Islet precursor cell (in vitro differentiated cells): ENCODE measurements at places on chromosomes 4 and X.

DNA sequence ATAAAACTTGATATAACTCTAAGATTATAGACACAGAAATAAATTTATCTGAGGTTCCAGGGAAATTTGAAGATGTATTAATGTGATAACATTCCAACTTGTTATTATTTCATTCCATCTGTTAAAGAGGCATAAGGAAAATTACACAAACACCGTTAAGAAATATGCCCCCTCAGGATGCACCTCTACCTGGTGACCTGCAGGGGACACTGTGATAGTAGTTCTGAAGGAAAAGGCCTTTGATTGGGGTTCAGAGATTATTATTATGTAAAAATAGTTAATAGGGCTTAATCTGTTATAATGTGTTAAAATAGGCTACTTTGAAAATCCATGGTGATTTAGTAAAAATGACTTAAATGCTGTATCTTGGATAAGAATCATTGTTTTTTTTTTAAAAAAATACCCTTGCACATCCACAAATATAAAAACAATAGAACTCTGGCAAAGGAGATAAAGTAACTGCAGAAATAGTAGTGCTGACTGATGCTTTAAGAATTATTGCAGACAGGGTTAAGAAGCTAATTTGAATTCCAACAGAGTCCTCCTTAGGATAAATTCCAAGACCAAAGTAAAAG is 6.1 kb upstream of the ABRAXAS1 start:
- no peak for DNase-seq

DNA sequence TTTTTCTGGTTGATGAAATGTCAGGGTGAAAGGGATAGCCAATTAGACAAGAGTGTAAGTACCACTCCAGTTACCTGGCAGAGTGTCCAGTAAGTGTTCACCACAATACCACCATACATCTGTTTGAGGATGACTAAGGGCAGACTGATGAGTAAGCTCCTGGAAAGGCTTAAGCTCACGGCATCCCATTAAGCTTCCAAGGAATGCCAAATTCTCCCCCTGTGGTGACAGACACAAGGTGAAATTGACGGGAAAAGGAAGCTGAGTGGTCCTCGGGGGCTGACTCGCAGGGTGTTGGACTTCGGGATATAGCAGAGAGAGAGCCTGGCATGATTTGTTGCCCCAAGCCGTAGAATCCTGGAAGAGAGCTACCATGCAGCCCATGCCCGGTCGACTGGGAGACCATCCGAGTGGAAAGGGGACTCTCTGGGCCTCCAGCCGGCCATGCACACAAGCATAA is 7.6 kb upstream of the BST1 start:
- DNase-seq = peak; percentile 98

DNA sequence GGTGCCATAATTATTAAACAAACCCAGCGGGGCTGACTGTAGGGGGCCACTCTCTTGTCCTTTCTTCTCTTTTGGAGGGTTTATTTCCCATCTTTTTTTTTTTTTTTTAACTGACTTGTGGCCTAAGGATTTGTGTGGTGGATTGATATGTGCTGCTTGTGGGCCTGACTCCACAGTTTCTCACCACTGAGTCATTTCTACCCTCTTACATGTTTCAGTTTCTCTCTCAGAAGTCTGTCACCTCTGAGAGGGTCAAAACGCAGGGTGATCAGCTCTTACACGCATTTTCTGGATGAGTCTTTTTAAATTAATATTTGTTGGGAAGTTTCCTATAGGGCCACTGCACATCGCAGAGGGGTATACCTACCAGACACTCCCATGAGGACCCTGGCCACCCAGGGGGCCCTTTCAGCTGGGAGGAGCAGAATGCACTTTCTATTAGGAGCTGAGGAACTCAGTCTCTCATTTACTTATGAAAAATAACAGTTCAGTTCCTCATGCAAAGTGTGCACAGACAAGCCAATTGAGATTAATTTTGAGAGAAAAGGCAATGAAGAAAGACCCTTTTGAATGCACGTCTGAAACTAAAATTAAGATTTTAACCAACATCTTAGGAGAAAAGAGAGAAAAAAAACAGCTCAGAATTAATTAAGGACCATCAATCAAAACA is 407.9 kb downstream of the TECRL start:
- DNase-seq = no peak

DNA sequence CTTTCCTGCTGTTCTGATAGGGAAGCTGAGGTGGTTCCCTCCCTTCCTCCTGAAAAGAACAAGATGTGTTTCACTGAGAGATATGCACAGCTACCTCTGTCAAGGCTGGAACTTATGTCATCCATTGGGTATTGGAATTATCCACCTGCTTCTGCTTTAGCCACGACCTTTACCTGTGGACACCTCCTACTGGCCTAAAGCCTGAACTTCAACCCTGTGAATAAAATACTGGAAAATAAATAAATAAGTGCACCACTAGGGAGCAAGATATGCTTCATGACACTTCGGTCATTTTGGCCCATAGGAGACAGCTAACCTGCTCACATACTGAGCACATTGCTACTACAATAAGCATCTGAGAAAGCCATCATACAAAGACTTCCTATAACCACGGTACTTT is 419.9 kb upstream of the NWD2 start:
- no peak for DNase-seq

DNA sequence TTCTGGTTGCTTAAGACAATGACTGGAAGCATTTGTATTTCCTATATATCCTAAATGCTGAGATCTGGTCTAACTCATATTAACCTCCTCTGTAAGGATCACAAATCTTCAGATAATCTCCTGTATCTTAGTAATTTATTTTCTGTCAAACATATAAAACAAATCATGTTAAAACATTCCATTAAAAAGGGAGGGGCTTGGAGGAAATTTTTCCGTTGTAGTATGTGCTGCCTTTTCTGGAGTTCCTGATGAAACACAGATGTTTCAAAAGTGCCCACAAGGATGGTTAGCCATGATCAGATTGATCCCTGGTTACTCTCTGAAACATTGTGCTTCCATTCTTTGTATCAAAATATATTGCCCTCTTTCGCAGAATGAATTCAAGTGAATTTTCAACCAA is 182.1 kb downstream of the TENM3 start:
- DNase-seq = no peak

- no peak for DNase-seq
Observed at GRCh38 chrX:11768039-11768438, 10.0 kb downstream of the MSL3 start.

GRCh38 chr4:8378101-8378724 is 62.3 kb downstream of the ACOX3 start:
- no peak for DNase-seq

DNA sequence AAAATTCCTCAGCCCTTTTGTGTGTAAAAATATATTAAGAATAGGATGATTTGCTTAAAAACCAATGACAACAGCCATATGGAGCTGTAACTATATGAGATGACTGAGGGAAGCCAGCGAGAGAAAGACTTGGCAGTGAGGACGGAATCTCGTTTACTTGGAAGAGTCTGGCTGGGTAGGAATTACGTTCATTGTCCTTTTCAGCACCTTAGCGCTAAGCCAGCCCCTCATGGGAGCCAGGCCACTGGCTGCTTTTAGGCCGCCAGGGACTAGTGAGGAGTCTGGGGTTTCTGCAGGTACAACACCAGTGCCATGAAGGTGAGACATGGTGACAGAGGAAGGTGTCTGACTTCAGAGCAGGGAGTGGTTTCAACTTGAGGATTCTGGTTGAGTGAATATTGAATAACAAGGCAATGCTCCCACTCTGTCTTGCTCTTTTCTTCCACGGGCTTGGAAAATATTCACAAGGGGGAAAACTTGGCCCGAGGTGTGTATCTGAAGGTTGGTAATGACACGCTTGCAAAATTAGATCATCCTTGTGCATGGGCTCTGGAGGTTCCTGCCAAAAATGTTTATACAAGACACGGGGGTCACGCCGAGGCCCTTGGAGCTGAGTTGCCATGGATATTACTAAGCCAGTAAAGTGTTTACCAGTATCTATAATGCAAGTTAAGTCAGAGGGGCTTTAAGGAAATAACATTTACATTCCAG is 17.4 kb downstream of the KLF3 start:
- no peak for DNase-seq

GRCh38 chr4:74751247-74751646 is 43.1 kb downstream of the BTC start:
- DNase-seq = no peak

DNA sequence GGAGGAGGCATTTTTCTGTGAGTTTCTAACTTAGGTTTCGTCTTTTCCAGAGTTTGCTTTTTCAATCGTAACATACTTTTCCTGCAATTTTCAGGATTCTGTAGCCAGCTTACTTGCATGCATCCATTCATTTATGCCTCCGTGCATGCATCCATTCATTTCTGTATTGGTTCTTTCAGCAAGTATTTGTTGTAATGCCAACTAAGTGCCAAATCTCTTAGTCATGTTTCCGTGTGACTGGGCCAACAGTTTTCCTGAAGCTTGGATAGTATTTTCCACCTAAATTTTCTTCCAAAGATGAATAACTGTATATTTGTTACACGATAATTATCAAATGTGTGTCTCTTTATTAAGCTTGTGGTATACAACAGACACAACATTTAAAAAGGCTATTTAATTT is 41.5 kb downstream of the CBLL2 start:
- no peak for DNase-seq

GRCh38 chrX:85326234-85327059 is 53.0 kb downstream of the POF1B start:
- no peak for DNase-seq

GRCh38 chr4:81314196-81314896 is 99.3 kb upstream of the PRKG2 start:
- DNase-seq = no peak

GRCh38 chrX:154040307-154040756 is 20.6 kb upstream of the IRAK1 start:
- no peak for DNase-seq

DNA sequence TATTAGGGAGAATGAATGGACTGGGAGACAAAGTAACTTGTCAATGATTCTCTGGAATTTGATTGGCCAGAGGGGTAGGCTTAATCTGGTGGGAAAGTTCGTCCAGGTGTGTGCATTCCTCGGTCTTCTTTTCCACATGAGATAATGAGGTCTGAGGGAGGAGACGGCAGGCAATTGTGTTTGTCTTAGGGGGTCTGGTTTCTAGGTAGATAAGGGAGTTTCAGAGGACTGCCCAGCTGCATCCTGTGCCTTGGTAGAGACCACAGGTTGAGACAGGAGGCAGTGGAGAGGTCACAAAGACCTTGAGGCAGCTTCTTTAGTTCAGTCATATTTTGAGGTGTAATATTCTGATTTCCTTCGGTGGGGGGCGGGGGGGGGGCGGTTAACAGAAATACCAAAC is 4.3 kb downstream of the MGST2 start:
- DNase-seq = peak; percentile 58

GRCh38 chr4:36310216-36310615 is 28.8 kb downstream of the DTHD1 start:
- no peak for DNase-seq

DNA sequence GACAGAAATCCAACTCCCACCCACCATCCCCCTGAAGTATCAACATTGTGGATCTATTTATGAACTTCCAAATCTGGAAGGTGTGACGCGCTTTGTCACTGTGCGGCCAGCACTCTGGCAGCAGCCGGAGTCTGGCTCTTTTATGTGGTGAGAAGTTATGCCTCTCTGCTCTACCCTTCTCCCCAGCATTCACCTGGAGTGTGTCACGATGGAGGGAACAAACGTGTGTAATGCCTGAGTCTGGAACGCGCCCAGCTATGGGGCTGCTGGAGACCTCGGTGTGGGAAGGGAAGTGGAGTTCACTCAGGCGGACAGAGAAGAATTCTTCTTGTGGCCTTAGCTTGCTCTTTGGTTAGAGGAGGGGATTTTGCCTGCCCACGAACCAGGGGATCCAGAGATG is 222.1 kb upstream of the RPL34 start:
- peak; percentile 85 for DNase-seq

DNA sequence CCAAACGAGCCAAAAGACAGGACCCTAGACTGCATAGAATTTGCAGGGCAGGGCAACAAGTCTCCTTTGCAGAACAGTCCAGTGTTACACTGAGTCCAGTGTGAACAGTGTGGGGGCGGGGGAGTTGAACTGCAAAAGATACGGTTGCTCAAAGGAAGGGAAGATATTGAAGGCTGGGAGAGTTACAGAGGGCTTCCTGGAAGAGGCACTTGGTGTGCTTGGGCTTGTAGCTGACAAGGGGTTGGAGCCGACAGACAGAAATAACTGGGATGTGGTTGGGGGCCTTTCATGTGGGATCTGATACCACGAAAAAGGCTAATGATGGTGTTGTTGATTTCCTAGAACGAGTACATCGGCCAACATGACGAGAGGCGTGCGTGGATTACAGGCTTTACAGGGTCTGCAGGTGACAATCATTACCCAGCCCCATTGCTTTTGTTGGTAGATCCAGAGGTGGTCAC is 6.1 kb downstream of the XPNPEP2 start:
- no peak for DNase-seq

GRCh38 chrX:131571348-131571747 is 27.5 kb downstream of the OR13H1 start:
- DNase-seq = no peak

GRCh38 chr4:179437962-179438361 is 1995.7 kb upstream of the AGA start:
- no peak for DNase-seq

GRCh38 chrX:107619885-107620322 is 8.4 kb upstream of the PRPS1 start:
- no peak for DNase-seq

DNA sequence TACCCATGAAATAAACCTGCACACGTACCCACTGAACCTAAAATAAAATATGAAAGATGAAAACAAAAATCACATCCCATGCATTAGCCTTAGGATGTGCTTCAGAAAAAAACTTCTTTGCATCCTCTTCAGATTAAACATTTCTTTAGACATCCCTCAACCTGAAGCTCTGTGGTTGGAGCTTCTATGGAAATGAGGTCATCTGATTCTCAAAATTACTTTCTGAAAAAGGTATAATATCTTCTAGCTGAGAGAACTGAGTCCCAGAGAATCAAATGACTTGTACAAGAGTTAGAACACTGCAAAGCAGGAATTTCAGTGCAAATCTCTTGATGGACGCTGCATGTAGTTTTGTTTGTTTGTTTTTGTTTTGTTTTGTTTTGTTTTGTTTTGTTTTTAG is 19.1 kb upstream of the ANTXR2 start:
- no peak for DNase-seq

DNA sequence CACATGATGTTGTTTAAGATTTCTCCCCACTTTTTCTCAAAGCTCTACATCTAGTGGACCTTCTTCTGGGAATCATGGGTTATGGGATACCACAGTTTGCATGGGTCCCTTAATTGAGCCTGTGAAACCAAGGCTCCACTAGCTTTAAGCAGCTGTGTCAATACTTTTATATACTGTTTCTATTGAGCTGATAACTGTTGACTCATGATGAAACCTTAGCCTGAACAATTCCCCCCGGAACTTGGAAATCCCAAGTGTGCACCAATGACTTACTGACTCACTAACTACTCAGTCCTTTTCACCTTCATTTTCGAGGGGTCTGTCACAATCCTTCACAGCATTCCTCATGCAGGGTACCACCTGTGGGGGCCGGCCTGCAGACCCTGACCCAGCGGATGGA is 12.7 kb upstream of the SPIN4 start:
- no peak for DNase-seq

- DNase-seq = no peak
Observed at GRCh38 chr4:62402088-62402806, 1202.1 kb downstream of the ADGRL3 start.
